ENCODE measurements at places on chromosomes 11 and 22.

DNA sequence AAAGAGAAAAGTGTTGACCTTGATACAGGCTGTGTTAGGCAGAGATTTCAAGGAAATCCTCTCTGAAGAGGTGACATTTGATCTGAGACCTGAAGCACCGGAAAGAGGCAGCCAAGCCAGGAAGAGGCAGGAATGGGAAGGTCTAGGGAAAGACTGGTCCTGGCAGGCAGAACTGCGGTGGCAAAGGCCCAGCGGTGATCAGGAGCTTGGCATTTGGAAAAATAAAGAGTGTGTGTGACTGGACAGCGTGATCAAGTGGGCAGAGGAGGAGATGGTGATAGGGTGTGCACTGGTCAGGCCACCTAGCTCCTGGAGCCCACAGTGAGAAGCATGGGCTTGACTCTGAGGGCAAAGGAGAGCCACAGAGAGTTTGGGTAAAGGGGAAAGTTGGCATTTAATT lies 27.2 kb upstream of the GAB4 start:
- DNase-seq: no peak

- no peak for DNase-seq
Observed at GRCh38 chr11:22878039-22878438, 17.8 kb upstream of the CCDC179 start.

DNA sequence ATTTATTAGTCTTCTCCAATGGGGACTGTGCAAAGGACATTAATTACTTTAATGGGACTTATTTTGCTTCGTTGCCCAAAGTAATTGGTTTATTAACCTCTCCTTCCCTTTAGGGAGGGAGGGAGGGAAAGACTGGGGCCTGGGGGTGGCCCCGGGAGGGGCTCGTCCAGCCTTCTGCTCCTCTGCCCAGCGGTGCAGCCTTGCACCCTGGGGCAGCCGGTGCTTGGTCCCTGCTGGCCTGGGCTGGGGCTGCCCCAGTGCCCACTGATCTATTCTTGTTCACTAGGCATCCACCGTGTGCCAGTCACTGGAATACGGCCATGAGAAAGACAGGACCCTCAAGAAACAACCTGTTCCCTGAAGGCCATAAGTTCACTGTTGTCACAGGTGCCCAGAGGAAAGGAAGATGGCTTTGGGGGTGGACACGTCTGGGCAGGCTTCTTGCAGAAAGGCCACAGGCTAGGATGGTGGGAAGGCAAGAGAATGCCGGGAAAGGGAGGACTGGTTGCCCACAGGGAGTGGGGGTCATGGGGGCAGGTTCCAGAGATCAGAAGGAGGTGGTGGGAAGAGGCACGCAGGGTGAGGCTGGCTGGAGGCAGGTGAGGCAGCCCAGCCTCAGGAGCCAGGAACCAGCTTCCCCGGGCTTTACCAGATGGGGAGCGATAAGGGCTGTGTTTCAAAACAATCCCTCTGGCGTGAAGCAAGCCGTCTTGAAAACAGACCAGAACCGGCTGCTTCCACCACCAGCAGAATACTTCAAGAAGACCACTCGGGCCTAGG lies 47.6 kb upstream of the KCNQ1OT1 start:
- DNase-seq: no peak

DNA sequence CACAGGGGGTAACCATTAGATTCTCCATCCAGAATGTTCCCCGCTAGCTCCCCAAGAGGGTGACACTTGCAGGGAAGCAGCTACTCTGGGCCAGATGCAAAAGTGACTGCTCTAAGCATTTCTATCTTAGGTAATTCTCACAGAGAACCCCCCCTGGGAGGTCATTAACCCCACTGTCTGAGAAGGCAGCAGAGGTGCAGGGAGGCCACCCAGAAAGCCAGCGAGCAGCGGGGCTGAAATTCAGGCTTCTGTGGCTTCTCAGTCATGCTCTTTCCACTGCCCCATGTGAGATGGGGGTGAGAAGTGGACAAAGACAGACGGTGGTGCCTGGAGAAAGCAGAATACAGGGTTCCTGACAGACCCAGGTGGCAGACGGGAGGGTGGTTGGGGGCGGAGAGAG lies 114.4 kb upstream of the ASPHD2 start:
- no peak for DNase-seq

DNA sequence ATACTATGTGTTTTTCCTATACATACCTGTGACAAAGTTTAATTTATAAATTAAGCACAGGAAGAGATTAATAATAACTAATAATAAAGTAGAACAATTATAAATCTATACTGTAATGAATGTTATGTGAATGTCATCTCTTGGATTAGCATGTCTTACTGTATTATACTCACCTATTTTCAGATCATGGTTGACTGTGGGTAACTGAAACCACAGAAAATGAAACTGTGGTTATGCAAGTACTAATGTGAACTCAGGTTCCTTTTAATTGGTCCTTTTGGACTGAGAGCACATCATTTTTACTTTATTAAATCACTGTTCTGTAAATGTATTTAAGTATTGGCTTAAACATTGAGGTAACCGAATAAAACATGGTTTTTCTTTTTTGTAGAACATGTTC lies 108.8 kb downstream of the PPP6R3 start:
- no peak for DNase-seq

DNA sequence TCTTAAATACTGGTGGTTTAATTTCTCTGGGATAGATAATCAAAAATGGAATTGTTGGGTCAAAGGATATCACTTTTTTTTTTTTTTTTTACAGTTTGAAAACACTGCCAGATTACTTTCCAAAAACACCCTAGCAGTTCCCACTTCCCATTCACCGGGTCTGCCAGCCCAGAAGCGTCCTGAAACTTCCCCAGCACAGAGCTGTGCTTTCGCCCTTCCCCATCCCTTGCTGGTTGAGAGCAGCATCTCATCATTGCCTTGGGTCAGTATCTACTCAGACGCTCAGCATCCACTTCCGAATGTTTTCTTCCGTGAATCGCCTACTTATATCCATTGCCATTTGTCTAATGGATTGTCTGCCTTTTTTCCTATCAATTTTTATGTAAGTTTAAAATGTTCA lies 5.5 kb downstream of the CERK start:
- DNase-seq: no peak

GRCh38 chr11:114098927-114099326 lies 39.4 kb downstream of the ZBTB16 start:
- DNase-seq: no peak

GRCh38 chr11:77558380-77558779 lies 31.4 kb upstream of the AQP11 start:
- no peak for DNase-seq
